ENCODE measurements at places on chromosomes 7 and 10.

- DNase-seq, result no peak
These were observed 25.1 kb downstream of the PARD3 start for GRCh38 chr10:34789966-34790506.

GRCh38 chr7:34165466-34165865 lies 260.1 kb downstream of the BMPER start:
- DNase-seq, result no peak

- DNase-seq, result no peak
These were observed 143.3 kb downstream of the KMT2E start for GRCh38 chr7:105157278-105157677.

DNA sequence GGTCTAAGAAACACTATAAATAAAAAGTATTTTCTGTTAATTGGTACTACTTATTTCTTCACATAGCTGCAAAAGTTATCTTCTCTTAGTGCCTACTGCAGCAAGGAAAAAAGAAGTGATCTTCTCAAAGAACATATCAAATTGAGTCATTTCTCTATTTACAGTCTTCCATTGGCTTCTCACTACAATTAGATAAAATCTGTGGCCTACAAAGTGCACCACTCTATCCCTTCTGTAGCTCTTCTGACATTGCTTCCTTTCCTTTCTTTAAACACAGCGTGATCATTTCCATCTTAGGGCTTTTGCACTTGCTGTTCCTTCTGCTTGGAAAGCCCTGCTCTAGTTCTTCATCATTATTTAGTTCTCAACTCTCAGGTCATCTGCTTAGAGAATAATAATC lies 44.7 kb downstream of the MXI1 start:
- DNase-seq, result no peak

- no peak for DNase-seq
These were observed 1140.9 kb downstream of the XPNPEP1 start for GRCh38 chr10:108782411-108782810.

DNA sequence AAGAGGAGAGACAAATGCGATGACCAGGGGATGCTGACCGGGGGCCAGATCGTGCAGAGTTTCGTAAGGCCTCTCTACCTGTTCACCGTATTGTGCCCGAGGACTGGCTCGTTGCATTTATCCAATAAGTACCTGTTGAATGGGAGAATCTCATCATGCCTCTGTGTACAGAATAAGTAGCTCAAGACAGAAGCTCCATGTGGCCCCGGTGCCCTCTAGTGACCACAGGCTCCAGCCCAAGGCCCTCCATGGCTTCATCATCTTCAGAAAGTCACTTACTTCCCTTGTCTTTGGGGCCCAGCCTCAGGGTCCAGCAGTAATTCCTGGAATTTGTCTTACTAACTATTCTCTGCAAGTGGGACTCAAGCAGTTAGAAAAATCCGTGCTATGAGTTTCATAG lies 151.0 kb downstream of the CHN2 start:
- DNase-seq, result no peak

Measured in natural killer cell treated with Interleukin-12 subunit alpha and Interleukin-12 subunit beta and Interleukin-15 and Interleukin-18, amount 100 ng/mL, for 72 hours (primary cell).